CD4-positive, alpha-beta T cell treated with Interferon gamma for 1 hour (primary cell): ENCODE measurements at places on chromosomes 1 and 21.

DNA sequence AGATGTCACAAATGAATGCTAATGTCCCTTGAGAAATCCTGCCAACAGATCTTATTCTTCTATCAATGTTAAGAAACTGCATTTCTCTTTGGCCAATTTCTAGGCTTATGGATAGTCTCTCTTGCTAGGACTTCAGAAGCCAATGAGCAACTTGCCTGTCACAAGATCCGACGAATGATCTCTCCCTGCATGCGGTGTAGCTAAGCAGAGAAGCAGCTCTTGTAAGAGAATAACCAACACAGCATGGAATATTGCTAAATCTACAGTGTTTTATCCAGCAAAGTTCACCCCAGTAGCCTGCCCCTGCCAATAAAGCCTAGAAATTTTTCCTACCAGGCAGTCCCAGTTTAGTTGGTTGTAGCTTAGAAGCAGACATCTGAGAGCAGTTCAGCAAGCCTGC is 2.1 kb upstream of the SLC44A5 start:
- DNase-seq = no peak

GRCh38 chr1:108585313-108585712 is 25.4 kb downstream of the EEIG2 start:
- DNase-seq = no peak

DNA sequence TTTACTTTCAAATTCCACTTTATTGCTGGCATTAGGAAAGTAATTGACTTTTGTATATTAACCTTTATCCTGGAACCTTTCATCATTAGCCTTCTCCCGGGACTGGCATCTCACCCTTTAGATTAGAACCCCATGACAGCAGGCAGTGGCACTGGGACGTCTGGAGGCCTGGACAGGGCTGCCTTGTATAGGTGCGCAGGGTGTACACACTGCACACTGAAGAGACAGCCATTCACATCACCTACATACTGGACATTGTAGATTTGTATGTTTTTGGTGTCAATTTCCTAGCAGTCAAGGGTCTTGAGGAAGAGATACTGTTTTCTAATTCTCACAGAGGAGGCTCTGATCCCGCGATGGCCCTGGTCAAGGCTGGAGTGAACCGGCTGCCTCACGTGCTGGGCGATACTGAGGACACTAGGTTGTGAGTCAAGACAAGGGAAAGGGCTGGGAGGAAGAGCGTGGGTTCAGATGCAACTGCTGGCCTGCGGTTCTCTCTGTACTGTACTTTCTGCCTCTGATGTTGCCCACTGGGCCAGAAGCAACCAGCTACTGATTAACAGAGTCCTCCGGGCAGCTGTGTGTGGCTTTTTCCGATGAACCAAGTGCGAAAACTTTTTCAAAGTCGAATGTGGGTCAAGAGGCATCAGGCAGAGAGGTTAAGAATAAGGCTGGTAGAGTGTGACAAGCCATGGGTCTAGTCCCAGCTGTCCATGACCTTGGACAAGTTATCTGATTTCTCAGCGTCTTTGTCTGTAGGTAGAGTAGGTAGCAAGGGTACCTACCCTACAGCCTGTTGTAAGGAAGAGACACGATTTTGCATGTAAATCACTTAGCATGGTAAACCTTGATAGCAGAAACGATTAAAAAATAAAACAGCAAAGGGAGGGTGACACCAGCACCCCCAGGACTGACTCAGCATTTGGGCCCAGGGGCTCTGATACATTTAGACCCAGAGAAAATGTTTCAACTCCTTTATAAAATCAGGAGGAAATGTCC is 38.2 kb upstream of the SLC25A33 start:
- DNase-seq = no peak

DNA sequence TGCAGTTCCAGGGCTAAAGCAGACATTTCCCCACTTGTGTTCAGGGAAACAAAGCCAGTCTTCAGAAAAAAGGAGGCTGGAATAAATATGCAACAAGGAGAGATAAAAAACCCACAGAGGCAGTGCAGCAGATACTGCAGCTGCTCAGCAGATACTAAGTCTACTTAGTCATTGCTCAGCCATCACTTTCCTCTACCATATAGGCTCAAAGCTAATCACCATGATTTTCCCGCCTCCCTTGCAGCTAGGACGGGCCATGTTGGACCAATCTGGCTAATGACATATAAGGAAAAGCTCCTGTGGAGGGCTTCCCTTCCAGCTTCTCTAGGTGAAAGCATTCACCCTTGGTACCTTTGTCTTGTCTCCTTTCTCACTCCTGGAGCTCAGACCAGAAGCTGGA is 10.0 kb upstream of the EFHD2 start:
- DNase-seq = no peak

- no peak for DNase-seq
Observed at GRCh38 chr1:210072896-210073504, 135.0 kb downstream of the SYT14 start.

GRCh38 chr1:228011721-228012311 is 5.0 kb downstream of the WNT3A start:
- no peak for DNase-seq

- DNase-seq = no peak
Observed at GRCh38 chr1:78799926-78800325, 150.3 kb downstream of the IFI44 start.

GRCh38 chr1:147478521-147478920 is 62.8 kb upstream of the BCL9 start:
- DNase-seq = no peak

- DNase-seq = no peak
Observed at GRCh38 chr1:226086776-226087175, 24.3 kb downstream of the H3-3A start.

DNA sequence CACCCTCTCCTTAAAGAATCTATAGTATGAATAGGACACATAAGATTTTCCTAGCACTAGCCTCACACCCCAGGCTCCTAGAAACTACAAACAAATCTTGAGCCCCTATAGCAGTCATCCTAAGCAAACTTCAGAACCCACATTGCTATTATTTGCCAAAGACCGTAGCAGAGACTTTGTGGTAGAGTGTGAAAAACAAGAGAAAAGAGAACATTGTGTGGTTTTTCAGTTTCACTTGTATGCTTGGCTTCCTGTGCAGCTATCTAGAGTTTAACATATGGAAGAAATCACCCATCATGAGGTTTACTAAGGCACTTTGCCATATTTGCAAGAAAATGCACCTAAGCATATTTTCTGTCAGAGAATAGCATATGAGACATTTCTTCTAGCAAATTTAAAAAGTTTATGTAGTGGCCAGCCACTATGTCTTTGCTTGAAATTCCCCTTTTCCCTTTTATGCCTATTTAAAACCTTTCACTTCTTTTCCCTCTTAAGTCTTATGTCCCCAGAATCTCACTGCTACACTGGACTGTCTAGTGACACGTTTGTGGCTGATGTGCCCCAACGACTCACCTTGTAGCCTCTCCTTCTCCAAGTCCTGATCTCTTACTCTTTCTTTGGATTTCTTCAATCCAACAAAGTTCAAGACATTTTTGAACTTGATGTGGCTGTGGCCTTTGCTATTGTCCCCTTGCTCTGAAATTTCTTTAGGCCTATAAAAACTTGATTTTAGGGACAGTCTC is 25.6 kb downstream of the CCDC190 start:
- DNase-seq = no peak

DNA sequence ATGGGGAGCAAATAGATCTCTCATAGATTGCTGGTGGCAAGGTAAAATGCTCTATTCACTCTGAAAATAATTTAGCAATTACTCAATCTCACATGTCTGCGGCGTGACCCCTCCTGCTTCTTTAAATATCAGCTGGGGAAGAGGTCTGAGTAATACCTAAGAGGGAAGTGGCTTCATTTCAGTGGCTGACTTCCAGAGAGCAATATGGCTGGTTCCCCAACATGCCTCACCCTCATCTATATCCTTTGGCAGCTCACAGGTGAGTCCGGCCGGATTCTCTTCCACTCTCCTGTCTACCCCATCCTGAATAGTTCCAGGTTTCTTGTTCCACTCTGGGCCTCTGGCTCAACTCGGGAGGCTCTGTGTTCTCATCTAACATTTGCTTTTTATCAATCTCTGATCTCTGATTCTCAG is at the start of gene SLAMF7:
SLAMF7 (plus strand) TSS at position 150 of the 414 bp plus-strand sequence; CDS start at position 205, 55 bp downstream.
- DNase-seq = peak; percentile 47

DNA sequence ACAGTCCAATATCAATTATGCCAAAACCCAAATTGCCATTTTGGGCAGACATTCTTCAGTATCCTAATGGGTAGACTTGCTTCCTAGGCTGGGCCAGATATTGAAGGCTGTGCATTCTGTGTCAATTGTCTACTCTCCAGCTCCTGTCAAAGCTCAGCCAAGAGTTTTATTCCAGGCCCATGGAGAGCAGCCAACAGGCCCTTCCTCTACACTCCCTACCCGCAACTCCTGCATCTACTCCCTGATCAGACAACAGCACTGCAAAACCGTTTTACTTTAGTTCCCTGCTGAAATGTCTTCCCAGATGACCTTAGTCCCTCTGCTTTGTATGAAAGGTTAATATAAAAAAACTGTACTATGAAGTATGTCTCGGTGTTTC is 6.6 kb upstream of the ADORA3 start:
- DNase-seq = no peak

GRCh38 chr1:232452117-232452516 is 177.8 kb downstream of the SIPA1L2 start:
- no peak for DNase-seq

- no peak for DNase-seq
Observed at GRCh38 chr1:154501423-154502065, 475 bp upstream of the TDRD10 start.

GRCh38 chr1:31753707-31754349 is 10.3 kb downstream of the ADGRB2 start:
- no peak for DNase-seq

- no peak for DNase-seq
Observed at GRCh38 chr1:221411283-221411682, 330.6 kb downstream of the DUSP10 start.

GRCh38 chr1:119827010-119827409 is 15.8 kb upstream of the REG4 start:
- no peak for DNase-seq

GRCh38 chr1:206793620-206794019 is 21.3 kb upstream of the IL10 start:
- DNase-seq = no peak

DNA sequence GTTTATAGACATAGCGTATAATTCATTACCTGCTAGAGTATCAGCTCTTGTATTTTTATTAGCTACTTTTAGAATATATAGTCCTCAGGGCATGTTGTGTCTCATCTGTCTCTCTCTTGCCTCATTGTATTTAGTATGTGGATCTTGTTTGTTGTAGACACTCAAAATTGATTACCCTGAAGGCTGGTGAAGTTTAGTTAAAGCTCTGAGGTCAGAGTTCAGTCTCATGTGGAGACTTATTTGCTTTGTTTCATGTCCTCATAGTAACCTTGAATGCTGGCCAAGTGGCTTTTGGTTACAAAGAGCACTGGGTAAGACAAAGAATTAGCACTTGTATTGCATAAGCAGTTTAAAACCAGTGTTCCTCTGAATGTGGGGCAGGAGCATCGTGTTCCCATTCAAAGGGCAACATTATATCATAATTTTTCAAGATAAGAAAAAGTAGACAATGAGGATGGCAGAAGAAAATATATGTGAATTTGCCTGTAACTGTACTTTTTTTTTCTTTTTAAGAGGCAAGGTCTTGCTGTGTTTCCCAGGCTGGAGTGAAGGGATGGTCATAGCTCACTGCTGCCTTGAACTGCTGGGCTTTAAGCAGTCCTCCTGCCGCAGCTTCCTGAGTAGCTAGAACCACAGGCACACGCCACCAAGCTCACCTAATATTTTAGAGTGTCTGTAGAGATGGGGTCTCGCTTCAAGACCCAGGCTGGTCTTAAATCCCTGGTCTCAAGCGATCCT is 17.4 kb downstream of the CNST start:
- DNase-seq = no peak

GRCh38 chr1:42951588-42951987 is 7.1 kb downstream of the SLC2A1 start:
- no peak for DNase-seq

DNA sequence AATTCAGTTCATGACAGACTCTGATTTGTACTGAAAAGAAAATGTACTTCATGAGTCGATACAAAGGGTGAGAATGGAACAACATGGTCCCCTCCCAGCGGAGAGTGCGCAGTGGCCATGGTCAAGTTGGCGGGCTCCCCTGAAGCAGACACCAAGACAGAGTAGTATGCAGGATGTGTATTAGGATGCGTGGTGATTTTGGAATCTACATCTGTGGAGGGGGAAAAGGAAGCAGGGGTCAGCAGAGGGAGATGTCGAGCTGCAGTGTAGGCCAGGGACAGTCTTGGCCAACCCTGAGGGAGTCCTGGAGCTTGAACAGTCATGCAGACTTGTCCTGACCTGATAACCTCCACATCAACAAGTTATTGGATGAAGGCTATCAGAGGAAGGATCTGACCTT is 481.0 kb downstream of the OMA1 start:
- no peak for DNase-seq

GRCh38 chr1:159163614-159164228 is 7.7 kb upstream of the CADM3 start:
- no peak for DNase-seq

- DNase-seq = no peak
Observed at GRCh38 chr1:118982821-118983557, 5.2 kb downstream of the TBX15 start.

GRCh38 chr1:110320168-110320518 is 19.0 kb upstream of the RBM15 start:
- DNase-seq = no peak

DNA sequence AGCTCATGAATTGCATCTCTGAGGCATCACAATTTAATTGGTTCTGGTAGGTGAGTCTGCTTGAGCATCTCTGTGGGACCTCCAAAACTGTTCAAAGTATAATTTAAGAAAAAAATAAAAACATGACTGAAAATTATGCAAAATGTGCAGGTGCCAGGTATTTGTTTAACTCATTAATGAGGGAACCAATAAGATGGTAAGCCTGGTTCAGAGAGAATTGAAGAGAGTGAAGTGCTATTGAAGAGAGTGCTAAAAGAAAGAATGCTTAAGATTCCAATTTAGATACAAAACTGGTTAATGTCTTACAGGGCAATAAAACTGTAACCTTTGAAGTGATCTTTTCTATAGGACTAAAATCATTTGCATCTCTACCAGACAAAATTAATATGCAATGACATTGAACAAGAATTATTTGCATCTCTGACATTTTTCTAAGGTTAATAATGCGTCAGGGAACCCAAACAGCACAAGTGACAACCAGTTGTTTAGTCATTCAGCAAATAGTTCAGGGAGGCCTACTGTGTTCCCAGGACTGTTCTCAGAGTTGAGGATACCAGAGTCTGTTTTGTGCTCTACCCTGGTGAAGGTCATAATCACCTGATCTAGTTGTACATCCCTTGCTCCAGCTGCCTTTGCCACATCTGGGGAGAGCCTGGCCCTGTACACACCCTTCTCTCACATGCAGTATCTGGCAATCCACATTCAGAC is 183.5 kb downstream of the PATJ start:
- no peak for DNase-seq
